Foreskin keratinocyte (primary cell): ENCODE measurements at places on chromosomes 5 and 9. TPM values are rescaled to one million over a fixed set of nuclear protein-coding genes. Genes with fewer than 3 reads are reported as not detected.

TAL2 gene
- total RNA-seq: not detected in 2 replicates

RECK gene
- 3.6 and 4.1 TPM in 2 replicates for total RNA-seq

MTREX gene
- 60.9 and 65.5 TPM in 2 replicates for total RNA-seq

EGFLAM gene
- total RNA-seq: 0.63 TPM in 1 of 2 replicates, not detected in the other

FOXI1 gene
- total RNA-seq: not detected in 2 replicates

IFNA21 gene
- not detected in 2 replicates for total RNA-seq

SPATA31E1 gene
- not detected in 2 replicates for total RNA-seq

CTXN3 gene
- total RNA-seq: not detected in 2 replicates

ASPN gene
- not detected in 2 replicates for total RNA-seq

NMUR2 gene
- total RNA-seq: not detected in 2 replicates

PLAC8L1 gene
- total RNA-seq: not detected in 2 replicates

TTLL11 gene
- 9.7 and 12.1 TPM in 2 replicates for total RNA-seq

GAS1 gene
- total RNA-seq: 0.99 and 1.2 TPM in 2 replicates

PCDHGA3 gene
- not detected in 2 replicates for total RNA-seq

CARD9 gene
- 0.24 and 0.35 TPM in 2 replicates for total RNA-seq

FGF18 gene
- not detected in 2 replicates for total RNA-seq

ARID3C gene
- 0.07 and 0.17 TPM in 2 replicates for total RNA-seq

HTR1A gene
- total RNA-seq: not detected in 2 replicates

PCA3 gene
- not detected in 2 replicates for total RNA-seq

SPATA31A3 gene
- total RNA-seq: not detected in 2 replicates

PCDHGA12 gene
- 1.4 and 3.5 TPM in 2 replicates for total RNA-seq

ADRB2 gene
- 20.4 and 36.9 TPM in 2 replicates for total RNA-seq

TPM2 gene
- 228 and 265 TPM in 2 replicates for total RNA-seq
